Stimulated activated naive CD4-positive, alpha-beta T cell treated with Interleukin-2 at 50 U/mL for 16 hours (primary cell): ENCODE measurements at places on chromosomes 4 and X.

- peak; percentile 76 for DNase-seq
Measured at GRCh38 chr4:6688879-6689505, 4.7 kb upstream of the S100P start.

- no peak for DNase-seq
Measured at GRCh38 chrX:39247536-39247935, 446.3 kb downstream of the MID1IP1 start.

DNA sequence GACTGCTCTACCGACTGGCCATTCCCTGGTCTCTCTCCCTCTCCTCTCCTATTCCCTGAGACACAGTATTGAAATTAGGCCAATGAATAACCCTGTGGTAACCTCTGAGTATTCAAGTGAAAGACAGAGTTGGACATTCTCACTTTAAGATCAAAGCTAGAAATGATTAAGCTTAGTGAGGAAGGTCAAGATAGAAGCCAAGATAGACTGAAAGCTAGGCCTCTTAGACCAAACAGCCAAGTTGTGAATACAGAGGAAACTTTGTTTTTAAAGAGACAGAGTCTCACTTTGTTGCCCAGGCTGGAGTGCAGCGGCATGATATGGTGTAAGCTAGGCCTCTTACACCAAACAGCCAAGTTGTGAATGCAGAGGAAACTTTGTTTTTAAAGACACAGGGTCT is 64.6 kb downstream of the KDM6A start:
- DNase-seq = no peak

DNA sequence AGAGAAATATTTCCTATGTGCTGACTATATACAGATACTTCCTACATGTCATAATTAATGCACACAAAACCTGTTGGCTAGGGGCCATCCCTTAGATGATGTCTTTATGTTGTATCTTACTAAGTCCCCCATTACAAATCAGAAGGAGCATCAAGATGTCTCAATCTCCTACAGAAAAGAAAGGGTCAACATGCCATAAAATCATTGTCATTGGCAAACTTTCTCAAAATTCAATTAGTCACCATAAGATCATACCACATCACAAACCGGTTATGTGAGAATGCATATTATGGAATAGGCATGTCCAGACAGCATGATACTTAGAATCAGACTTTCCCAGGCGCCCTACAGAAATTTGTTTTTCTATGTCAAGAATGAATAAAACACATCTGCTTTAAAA is 175.2 kb upstream of the TET2 start:
- DNase-seq = no peak

DNA sequence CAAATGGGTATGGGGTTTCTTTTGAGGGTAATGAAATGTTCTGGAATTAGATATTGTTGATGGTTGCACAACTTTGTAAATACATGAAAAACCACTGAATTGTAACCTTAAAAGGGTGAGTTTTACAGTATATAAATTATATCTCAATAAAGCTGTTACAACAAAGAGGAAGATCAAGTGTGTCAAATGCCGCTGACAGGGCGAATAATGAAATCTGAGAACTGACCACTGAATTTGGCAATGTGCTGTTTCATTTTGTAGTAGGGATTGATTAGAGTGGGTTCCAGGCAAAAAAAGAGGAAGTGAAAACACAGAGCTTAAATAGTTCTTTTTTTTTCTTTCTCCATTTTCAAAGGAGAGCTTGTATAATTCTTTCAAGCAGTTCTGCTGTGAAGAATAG is 161.1 kb upstream of the NAP1L5 start:
- no peak for DNase-seq

DNA sequence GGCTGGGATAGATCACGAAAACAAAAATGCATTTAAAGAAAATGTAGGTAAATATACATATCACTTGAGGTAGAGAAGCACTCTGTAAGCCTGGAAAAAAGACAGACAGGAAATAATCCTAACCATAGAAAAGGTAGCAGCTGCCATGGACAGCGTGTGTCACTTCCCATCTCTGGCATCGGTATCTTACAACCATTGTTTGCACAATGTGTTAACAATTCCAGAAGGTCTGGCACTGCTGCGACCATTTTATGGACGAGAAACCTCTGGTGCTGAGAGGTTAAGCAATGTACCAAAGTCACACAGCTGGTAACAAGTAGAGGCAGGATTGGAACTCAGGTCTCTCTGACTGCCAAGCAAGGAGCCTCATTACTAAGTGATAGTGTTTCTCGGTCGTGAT is 1.7 kb upstream of the MTNR1A start:
- DNase-seq = no peak

DNA sequence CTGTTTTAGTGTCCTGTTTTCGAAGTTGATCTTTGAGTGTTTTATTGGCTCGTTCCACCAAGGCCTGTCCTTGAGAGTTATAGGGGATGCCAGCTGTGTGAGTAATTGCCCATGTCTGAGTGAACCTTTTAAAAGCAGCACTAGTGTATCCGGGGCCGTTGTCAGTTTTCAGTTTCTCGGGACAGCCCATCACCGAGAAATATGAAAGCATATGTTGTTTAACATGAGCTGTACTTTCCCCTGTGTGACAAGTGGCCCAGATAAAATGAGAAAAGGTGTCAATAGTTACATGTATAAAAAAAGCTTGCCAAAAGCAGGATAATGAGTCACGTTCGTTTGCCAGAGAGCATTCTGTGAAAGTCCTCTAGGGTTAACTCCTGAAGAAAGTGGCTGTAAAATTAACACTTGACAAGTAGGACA is 48.6 kb upstream of the RASSF6 start:
- no peak for DNase-seq

DNA sequence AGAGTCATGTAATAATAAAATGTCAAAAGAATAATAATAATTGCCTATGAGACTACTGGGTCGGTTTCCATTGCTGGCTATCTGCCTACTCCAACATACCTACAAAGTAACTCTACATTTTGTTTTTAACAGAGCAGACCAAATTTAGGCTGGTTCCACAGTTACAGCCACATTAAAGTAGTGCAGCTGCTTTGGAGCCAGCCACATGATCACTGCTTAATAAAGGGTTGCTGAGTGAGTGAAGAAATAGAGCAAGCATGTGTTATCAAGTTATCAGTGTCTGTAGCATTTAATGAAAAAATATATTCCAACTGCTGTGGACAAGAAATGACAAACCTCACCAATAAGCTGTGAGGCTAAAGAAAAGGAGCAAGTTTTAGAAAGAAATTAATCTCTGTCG is 782.3 kb downstream of the PCDH18 start:
- DNase-seq = no peak

DNA sequence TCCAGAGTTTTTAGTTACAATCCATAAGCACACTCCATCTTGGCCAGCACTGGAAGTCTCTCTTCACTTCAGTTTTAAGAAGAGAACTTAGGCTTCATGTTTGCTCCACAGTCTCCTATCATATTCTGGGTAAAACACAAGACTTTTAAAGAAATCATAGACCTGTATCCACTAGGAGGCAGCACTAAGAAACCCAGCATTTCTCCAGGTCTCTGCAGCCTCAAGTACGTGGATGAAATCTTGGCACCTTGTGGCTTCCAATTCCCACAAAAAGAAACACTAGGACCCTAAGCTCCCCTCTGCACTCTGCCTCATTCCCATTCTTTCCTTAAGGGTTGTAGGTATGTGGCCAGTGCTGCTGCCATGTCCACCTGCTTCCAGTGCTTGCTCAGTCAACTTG is 367.3 kb upstream of the CASK start:
- DNase-seq = no peak

GRCh38 chr4:79476196-79476595 is 68.2 kb upstream of the GK2 start:
- no peak for DNase-seq

- DNase-seq = no peak
Measured at GRCh38 chr4:31016322-31017061, 296.3 kb downstream of the PCDH7 start.

DNA sequence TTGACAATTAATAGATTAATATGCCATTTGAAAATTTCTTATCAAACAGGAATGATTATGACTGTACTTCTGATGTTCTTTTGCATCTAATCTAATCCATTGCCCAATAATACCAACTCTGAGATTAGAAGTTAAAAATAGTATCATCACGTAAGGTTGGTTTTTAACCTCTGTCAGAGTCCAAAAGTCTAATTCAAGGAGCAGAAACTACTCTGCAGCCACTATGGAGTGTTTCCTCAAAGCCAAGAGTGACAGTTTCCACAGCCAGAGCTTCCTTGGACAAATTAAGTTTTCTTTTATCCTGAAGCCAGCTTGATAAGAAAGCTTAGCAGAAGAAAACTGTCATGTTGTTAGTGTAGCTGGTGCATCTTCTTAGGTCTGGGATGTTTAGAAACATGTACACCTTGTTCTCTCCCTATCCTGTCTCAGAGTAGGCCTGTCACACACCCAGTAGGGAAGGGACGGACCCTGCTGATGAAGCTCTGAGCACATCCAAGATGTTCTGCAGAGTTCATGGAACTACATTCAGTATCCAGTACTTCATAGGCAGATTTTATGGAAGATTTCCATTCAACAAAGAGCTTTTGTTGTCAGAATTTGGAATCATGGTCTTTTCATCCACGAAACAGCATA is 20.4 kb upstream of the PI4K2B start:
- no peak for DNase-seq

- no peak for DNase-seq
Measured at GRCh38 chr4:111836601-111837000, 308.7 kb upstream of the FAM241A start.

GRCh38 chrX:74461384-74461783 is 40.1 kb downstream of the SLC16A2 start:
- no peak for DNase-seq

DNA sequence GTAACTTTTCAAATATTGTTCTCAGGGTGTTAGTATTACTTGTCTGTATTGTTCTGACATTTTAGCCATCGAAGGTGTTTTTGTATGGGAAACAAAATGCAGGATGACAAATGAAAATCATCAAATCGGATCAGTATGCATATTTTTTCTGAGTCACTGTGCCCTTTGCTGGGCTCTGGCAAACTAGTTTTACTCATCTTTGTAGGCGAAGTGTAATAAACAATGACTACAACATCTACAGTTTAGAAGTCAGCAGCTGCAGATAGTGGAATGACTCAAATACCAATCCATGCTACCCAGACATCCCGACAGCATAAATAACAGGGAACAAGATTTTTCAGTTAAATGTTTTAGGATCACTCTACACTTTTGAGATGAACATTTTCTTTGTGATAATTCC is 557.3 kb upstream of the TENM3 start:
- DNase-seq = no peak

- DNase-seq = no peak
Measured at GRCh38 chr4:114442856-114443255, 155.8 kb upstream of the UGT8 start.

- no peak for DNase-seq
Measured at GRCh38 chrX:74940414-74940813, 15.2 kb upstream of the NEXMIF start.

DNA sequence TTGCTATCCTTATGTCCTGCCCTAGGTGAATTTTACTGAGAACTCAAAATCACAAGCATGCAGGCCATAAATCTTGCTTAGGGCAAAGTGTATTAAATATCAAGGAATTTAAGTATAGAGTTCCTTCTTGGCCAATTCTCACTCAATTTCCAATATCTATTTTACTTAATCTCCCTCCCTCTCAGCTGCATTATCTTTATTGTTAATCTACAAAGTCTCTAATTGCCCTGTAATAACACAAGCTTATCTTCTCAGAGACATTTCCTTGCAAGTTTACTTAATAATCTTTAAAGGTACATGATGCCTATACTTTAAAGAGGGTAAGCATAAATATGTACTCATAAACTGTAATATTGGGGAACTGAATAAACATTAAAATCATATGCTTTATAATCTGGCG is 26.9 kb upstream of the MAOB start:
- DNase-seq = no peak

GRCh38 chr4:79250887-79251286 is 75.0 kb downstream of the NAA11 start:
- no peak for DNase-seq

GRCh38 chr4:184705692-184706091 is 28.2 kb downstream of the CENPU start:
- no peak for DNase-seq
